Brain (organoid and tissue), 16 donors: ENCODE measurements at places on chromosomes 7 and 10. TPM values are rescaled to one million over a fixed set of nuclear protein-coding genes. Genes with fewer than 3 reads are reported as not detected.
A peak's percentile ranks its signal among the peaks of the same experiment; 100 is the strongest.

The NANOS1 gene
- polyA plus RNA-seq, result 2.8 TPM

The KLF14 gene
- polyA plus RNA-seq, result 0.83 TPM

The ACHE gene
- polyA plus RNA-seq, result 9.3 TPM

The SFTPA1 gene
- polyA plus RNA-seq, result not detected

The MAGI2 gene
- 14.6 TPM for polyA plus RNA-seq

GRCh38 chr10:122877264-122877663, 2.1 kb downstream of the FAM24B start:
- no peak for DNase-seq

DNA sequence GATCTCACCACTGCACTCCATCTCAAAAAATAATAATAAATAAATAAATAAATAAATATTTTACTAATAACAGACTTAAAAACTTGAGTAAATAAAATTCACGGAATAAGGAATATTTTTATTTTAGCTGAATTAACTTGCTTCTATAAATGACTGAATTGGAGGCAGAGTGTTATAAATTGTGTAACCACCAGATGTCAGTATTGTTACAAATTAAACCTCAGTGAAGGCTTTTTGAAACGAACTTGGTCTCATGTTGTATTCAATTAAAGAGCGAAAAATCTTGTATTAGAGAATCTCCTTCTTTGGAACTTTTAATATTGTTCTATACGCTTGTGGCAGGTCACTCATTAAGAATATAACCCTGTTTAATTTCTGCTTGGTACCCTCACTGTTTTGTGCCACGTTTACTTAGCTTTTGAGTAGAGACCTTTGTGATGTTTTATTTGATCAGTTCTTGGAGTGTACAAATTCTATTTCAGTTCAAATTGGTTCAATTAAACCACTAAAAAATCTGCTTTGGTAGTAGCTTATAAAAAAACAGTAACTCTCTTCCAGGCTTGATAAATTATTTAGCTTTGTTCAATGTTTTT, 45.6 kb upstream of the SCIN start:
- DNase-seq, result peak; percentile 68

DNA sequence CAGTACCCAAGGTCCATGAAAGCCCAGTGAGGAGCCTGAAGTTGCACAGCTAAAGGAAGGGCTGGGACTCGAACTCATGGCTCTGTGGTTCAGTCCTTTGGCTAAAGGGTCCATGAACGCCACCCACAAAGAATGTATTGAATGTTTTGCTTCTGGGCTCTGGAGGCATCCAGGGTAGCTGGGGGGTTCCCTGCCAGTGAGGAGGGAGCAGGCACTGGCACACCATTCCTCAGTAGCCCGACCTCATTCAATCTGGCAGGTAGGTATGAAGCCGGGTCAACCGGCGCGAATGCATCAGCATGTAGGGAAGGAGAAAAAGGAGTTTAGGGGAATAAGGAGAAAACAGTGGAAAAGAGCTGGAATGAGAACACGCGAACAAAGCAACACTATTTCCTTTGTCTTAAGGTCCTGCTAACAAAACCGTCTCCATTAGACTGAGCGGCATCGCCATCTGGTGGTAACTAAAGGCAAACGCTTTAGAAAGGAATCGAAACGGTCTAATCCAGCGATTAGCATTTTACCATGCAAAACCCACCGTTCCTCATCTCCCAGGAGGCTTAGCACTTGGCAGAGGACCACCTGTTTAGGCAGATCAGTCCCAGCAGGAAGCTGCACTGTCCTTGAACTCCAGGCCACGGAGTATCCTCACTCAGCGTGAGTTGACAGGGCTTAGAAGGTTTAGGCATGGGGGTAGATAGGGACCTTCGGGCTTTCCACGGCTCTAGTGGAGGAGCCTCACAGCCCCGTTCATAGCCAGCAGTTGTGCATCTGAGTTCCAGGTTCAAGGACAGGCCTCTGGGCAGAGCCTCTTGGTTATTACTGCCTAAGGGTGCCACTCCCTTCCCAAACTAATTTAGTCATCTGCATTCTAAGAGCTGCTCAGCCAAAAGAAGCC, 122.8 kb downstream of the UBE2H start:
- DNase-seq, result peak; percentile 96

DNA sequence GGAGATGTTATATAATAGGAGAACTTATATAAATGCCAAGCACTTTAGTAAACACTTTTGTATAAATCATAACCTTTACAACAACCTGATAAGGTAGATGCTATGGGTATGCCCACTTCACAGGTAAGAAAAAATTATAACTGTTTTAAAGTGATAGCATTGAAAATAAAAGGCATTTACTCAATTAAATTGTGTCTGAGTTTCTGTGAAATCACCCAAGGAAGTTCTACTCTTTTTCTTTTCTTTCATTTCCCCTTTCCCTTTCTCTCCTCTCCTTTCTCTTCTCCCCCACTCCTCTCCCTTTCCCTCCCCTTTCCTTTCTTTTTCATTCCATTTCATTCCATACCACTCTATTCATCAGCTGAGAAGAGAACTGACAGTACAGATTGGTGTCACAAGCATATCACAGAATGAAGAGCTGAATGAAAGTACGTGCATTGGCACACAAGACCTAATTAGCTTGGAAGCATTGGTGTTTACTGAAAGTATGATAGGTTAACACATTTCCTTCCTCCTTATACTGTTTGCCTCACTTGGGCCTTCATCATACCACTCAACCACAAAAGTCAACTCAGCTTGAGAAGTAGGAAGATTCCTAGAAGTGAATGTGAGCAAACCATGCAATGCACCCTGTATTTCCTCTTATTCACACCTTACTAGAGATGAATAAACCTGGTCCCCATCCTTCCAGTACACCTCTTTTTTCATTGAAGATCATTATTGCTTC, 117.9 kb upstream of the AGR3 start:
- DNase-seq, result no peak

DNA sequence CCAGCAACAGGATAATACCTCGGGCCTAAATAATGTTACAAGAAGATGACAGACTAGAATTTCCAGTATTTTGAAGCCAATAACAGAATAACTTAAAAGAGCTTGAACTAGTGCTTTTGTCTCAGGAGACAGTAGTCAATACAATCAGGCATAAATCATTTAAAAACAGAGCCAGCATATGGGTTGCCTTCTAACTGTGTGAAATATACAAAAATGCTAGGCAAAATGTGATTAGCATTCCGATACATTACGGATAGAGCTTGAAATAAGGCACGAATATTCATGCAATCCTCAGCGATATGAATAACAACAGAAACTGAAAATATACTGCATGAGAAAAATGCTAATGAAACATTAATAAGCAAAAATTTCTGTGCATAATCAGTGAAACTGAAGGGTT, 18.3 kb upstream of the PRKAR2B start:
- DNase-seq, result no peak

DNA sequence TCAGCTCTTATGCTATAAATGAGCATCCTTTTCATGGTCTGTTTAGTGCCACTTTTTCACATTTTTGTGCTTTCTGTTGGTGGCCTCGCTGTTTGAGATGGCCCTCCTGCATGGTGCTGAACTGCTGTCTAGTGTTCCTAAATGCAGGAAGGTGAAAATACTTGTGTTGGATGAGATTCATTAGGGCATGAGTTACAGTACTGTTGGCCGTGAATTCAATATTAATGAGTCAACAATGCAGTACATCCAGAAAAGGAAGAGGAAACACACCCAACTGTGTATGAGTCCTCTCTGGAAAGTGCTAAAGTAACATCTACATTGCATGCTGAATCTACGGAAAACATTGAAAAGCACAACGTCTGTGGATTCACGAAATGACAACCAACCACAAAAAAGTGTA, 124.0 kb downstream of the HERPUD2 start:
- DNase-seq, result no peak

DNA sequence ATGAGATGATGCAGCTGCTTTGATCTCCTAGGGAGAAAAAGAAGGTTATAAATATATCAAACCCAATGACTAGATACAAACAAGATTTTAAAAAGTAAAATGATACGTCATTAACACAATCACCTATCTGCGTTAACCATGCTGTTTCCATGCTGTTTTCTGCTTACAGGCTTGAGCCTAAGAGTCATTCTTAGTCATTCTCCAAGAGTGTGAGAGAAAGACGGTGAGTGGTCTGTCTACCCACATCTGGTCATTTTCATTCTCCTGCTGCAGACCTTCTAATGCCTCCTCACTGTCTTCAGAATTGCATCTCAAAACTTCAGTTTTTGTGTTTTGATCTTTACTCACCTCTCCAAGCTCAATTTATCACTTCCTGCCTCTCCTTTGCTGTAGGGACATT, 98.0 kb upstream of the ELMO1 start:
- DNase-seq, result no peak

- DNase-seq, result peak; percentile 71
Measured at GRCh38 chr7:99036546-99037111, 107.3 kb downstream of the SMURF1 start.

DNA sequence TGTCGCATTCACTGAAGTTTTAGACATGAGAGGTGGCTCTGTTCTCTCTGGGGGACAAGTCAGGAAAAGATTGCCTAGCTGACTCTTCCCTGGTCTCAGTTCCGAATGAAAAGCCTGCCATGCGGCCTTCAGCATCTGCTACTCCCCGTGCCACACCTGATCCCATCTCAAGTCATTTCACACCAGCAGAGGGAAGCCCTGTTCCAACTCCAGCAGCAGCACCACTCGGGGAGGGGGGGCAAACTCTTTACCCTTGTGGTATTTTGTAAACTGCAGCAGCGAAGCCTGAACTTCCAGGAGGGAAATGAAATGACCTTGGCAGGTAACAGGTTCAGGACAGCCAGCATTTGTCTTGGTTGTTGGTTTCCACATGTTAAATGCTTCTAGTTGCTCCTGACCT, 13.8 kb downstream of the LRRC4 start:
- no peak for DNase-seq

DNA sequence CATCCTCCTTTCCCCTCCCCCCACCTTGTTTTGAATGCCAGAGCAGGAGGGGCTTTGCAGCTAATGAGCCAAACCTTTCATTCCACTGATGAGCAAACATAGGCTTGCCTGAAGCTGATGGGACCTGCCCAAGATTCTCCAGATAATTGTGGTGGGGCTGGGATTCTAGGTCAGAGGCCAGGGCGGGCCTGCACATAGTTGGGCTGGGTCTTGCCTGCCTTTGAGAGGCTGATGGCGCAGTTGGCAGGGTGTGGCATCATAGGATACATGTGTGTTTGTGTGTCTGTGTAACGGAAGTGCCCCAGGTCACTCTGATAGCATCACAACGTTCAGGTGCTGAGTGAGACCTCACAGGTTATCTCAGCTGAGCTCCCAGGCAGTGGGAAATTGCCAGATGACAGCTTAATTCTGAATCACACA, 22.9 kb downstream of the BTBD16 start:
- DNase-seq, result no peak

DNA sequence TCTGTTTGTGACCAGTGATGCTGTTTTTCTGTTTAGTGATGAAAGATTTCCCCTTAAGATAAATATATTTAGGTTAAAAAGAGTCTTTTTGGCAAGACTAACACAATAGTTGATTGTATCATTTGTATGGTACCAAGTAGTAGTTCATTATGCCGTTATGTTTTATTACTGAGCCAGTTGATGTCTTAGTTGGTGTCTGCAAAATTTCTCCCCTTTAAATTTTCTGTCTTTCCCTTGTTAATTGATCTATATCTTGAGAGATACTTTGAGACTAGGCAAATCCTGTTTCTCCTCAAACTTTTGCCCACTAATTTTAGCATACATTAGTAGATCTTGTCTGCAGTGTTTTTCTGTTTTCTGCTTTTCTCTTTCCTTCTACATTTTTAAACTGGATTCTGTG, 21.7 kb downstream of the UBE3C start:
- no peak for DNase-seq

DNA sequence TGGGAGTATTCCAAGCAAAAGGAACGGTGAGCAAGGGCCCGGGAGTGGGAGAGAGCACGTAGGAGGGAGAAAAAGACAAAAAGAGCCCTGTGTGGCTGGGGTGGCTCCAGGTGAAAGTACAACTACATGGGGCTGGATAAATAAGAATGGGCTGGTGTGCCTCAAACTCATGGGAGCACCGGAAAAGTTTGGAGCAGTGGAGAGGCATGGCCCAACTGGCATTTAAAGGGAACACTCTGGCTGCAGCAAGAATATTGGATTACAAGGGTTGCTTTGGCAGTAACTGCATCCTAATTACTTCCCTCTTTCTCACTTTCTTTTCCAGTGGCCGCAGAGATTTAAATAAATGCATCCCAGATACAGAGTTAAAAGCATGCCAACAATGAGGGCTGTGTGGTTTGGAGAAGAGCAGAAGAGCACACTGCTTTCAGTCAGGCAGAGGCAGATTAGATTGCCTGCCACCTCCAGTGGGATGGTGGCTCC, 39.1 kb upstream of the HERPUD2 start:
- peak; percentile 37 for DNase-seq

- DNase-seq, result no peak
Measured at GRCh38 chr7:116912269-116912909, 40.9 kb upstream of the ST7 start.

GRCh38 chr7:2953099-2953498, 90.6 kb downstream of the CARD11 start:
- no peak for DNase-seq

- no peak for DNase-seq
Measured at GRCh38 chr7:28176174-28176573, 4.4 kb downstream of the JAZF1 start.

GRCh38 chr7:78787854-78788253, 665.6 kb downstream of the MAGI2 start:
- no peak for DNase-seq

GRCh38 chr10:35942057-35942456, 300.0 kb upstream of the FZD8 start:
- DNase-seq, result no peak

GRCh38 chr10:119691726-119692125, 34.1 kb upstream of the INPP5F start:
- DNase-seq, result no peak

DNA sequence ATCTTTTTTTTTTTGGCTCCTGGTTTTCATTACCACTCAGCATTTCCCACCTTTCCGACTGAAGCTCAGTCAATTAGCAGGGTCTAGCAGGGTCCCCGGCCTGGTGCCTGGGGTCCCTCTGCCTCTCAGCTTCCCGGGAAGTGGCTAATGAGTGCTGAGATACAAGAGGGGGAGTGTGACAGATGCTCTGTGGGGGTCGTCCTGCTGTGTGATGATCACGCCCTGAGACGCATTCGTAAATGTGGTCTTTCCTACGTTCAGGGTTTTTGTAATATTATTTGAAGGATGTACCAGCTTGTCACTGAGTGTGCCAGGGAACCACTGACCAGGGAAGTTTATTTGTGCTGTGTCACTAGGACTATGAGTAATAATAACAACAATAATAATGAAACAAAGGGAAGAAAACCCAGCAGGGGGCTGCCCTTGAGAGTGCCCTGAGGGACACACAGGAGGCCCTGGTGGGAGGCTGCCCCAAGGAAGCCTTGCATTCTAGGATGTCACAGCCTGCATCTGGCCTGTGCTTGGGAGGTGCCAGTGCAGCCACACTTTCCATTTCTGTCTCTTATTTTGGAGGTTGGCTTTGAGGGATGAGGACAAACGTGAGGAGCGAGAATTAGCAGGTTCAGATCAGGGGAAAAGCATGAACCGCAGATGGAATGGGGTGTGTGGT, 337.8 kb downstream of the ADARB2 start:
- DNase-seq, result no peak
